NCI-H1092 (cell line): ENCODE measurements at places on chromosomes 5 and 9.

- no peak for DNase-seq
Observed at GRCh38 chr5:158080112-158080511, 221.2 kb upstream of the CLINT1 start.

DNA sequence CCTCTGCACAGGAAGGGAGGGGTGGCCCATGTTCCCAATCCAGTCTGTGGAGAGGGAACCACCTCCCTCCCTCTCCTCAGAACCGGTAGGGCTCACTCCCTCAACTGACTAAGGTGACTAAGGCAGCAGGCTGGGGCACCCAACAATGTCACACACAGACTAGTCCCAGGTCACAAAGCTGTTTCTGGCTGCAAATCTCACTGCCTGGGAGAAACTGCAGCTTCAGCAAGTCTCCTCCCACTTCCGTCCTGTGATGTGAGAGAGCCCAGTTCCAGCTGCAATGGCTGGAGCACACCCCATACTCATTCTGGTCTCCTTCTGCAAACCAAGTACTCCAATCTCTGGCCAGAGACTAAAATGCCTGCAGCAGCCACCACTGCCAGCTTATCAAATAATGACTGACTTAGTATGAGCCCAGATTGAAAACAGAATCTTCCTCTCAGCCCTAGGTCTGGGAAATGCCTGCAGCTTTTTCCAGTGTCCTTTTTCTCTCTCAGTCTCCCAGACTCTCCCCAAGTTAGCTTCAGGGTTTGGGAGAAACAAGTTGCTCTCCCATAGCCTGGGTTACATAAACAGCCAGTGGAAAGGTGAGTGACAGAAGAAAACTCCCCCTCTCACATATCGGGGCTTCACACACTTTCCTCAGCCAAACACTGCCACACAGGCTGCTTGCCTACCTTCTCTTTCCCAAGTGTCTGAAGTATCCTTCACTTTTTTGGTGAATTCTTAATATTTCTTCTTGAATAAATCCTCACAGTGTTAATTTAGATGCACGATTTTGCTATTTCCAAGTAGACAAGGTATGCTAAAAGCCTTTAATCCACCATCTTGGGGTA lies 247.4 kb upstream of the RASA1 start:
- no peak for DNase-seq

DNA sequence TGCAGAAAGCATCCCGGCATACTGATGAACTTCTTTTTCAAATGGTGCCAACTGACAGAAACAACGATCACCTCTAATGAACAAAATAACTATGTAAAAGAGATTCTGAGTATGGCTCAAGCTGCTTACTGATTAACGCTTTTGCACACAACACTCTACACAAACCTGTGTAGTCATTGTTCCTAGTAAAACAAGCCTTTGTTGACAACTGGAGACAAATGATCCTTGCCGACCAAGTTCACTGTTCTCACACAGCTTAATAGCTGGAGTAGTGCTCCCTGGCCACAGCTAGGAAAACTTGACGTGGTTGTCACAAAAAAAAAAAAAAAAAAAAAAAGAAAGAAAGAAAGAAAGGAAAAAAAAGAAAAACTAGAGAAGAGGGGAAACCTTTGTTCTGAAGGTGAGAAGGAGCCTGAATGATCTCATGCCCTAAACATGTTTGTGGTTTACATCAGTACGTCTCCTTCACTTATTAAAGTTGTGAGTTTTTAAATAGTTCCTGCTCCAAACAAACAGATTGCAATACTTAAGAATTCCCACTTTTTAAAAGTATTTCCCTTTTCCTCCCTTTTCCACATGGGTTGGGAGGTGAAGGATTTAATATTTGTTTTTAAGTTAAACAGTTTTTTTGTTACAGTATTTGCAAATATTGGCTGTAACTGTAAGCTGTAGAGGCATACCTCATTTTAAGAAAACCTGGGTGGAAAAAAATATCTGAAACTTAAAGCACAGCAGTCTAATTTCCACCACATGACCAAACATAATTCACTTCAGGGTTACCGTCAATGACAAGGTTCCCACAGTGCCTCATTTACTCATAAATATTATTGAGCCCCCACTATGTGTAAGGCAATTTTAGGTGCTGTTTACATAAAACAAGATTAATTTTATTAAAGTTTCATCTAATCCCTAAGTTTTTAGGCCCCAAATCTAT lies 63.7 kb downstream of the GLIS3 start:
- DNase-seq, result no peak

- DNase-seq, result no peak
Observed at GRCh38 chr5:111144352-111144930, 52.3 kb downstream of the WDR36 start.

- DNase-seq, result no peak
Observed at GRCh38 chr5:14357851-14358250, 214.7 kb downstream of the TRIO start.

DNA sequence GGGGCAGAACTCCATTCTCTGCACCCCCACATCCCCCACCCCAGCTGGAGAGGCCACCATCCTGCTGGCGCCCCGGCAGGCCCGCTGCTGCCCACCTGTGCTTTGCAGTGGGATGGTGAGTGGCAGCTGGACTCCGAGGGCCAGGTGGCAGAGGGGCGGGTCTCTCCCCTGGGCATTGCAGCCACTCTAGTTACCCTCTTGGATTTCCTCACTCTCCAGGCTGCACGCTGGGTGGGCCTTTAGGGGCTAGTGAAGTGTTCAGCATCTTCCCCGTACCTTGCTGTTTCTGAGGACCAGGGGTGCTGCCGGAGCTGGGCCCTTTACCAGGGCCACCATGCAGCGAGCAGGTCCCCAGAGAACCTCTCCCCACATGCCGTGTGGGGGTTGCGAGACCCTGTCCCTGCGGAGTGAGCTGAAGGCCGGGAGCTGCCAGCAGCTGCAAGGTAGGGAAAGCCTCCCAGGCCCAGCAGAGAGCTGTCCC lies 88.4 kb upstream of the SH3PXD2B start:
- peak; percentile 16 for DNase-seq

DNA sequence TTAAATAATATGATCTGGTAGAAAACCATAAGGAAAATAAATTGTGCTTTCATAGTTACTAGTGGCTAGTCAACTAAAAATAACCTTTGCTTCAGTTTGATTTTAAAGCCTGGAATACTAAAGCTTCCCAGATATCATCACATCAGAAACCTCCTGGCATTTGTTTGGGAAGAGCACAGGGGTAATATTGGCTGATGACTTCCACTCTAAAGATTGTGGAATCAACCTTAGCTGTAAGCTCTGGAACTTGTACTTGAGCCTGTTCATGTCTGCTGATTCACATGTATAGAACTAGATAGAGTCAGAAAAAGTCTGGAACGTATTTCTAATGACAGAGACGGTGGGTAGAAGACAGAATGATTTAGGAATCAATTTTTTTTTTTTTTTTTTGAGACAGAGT lies 345.0 kb downstream of the CWC27 start:
- DNase-seq, result no peak

DNA sequence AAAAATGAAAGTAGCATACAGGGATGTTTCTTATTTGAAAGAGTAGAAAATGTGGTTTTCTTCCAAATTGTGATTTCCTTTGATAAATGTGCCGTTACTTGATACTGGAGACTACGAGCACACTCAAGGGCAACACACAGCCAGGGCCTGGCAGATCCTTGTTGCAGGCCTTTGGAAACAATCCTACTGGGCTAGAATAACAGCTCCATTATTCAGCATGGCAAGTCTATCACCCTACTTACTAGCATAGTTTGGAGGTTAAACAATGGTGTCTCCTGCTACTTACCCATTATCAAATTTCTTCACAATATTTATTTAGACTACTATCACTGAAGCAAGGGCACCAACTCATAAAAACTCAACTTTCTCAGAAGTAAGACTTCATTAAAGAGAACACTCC lies 140.8 kb upstream of the ZNF608 start:
- DNase-seq, result no peak

DNA sequence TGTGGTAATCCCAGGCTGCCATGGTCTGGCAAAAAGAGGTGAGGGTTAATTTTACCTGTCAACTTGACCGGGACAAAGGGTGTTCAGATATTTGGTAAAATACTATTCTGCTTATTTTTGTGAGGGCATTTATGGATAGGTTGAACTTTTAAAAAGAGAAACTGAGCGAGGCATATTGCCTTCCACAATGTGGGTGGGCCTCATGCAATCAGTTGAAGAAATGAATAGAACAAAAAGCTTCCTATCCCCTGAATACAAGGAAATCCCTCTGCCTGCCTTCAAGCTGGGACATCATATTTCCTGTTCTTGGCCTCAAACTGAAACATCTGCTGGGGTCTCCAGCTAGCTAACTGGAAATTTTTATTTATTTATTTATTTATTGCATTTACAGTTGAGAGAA lies 734.7 kb downstream of the IRX1 start:
- no peak for DNase-seq

DNA sequence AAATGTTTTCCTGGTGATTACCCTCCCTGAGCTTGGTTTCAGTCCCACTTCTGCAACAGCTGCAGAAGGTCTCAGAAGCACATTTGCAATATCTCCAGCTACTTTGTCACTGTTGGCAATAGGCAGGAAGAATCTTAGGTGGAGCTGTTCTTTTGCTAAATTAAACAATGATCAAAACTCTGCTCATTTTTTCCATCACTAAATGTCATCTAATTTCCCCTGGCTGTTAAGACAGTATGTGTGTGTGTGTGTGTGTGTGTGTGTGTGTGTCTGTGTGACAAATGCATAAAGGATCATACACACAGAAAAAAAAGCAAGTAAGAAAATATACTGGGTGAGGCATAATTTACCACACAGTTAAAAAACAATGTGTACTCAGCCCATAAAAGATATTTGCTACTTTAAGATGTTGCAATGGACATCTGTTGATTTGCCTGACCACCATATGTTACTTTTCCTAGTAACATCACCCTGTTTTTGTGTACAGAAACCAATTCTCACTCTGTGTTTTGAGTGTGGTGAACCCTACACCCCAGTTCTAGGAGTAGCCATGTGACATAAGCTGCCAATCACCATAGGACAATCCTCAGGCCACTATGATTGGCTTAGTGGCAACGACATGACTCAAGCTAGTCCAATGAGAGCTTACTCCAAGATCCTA lies 572.6 kb upstream of the CLINT1 start:
- DNase-seq, result no peak

GRCh38 chr5:145636371-145636770 lies 198.8 kb downstream of the PRELID2 start:
- no peak for DNase-seq

- no peak for DNase-seq
Observed at GRCh38 chr9:123089790-123090189, 56.3 kb downstream of the GPR21 start.

- DNase-seq, result no peak
Observed at GRCh38 chr9:19133549-19134345, 6.5 kb upstream of the PLIN2 start.

GRCh38 chr5:116544531-116545241 lies 29.9 kb downstream of the SEMA6A start:
- no peak for DNase-seq
